ENCODE measurements at places on chromosomes 13 and 19.

DNA sequence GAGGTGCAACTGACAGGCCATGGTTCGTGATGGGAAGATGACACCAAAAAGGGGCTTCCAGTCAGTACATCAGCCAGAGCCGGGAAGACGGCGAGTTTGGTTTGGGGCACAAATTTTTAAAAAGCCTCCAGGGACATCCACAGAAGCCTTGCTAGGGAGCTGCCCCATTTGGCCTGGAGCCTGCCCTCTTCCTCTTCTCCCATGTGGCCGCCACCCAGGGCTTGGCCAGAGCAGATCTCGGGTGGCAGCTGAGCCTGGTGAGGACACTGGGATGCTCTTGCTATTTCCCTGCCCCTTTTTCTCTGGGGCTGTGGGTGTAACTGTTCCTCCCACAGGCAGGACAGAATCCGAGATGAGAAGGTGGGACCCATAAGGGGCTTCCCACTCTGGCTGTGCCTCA, 8.2 kb downstream of the ETFB start:
- DNase-seq, result no peak

DNA sequence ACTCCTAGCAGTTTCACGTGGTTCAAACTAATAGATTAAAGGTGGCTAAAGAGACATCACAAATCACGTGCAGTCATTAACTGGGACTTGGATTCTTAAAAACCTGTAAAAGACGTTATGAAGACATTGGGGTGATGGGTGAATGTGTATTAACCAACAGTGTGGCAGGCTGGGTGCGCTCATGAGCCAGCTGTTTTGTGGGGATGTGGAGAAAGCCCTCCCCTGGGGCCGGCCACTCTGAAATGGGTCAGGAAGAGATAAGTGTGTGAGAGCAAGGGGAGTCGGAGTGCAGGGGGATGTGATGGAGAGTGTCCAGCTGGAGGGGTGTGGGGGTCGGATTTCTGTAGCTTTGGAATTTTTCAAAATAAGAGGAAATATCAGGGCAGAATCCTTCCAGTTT, 10.4 kb downstream of the UPF1 start:
- DNase-seq, result no peak

- DNase-seq, result no peak
Measured at GRCh38 chr13:32431361-32431760, 3.4 kb upstream of the N4BP2L1 start.

GRCh38 chr13:30785191-30785850, 50.0 kb downstream of the ALOX5AP start:
- DNase-seq, result no peak

DNA sequence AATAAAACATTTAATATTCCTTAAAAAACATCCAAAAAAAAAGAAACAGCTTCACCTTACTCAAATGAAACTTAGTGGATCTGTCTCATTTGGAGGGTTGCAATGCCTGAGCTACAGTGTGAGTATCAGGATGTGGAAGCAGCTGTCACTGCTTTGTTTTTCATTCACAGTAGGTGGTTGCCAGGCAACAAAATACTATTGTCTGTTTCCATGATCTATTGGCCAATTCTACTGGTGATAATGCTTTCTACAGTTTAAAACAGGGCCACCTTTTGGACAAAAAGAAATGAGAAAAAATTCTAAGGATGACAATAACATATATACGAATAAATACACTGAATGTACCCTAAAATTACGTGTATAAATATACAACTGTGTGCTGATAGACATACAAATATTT, 3.0 kb downstream of the ENOX1 start:
- no peak for DNase-seq

DNA sequence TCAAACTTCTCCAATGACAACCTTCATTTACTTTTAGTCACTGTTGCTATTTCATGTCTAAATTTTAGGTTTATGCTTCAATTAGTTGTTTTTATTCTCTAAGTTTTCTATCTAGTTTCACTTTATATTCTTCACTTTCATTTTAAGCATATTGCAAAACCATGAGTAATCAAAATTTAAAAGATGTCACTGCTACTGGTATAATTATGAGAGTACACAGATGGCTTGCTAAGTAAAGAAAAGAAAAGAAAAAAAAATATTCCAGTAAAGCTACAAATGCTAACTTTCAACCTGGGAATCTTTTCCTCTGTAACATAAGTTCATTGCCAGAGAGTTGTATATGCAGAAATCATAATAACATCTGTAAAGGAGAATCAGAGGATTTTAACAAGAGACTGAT, 1624.7 kb downstream of the PCDH9 start:
- no peak for DNase-seq

- DNase-seq, result no peak
Measured at GRCh38 chr19:8468124-8468523, 23.3 kb downstream of the HNRNPM start.

DNA sequence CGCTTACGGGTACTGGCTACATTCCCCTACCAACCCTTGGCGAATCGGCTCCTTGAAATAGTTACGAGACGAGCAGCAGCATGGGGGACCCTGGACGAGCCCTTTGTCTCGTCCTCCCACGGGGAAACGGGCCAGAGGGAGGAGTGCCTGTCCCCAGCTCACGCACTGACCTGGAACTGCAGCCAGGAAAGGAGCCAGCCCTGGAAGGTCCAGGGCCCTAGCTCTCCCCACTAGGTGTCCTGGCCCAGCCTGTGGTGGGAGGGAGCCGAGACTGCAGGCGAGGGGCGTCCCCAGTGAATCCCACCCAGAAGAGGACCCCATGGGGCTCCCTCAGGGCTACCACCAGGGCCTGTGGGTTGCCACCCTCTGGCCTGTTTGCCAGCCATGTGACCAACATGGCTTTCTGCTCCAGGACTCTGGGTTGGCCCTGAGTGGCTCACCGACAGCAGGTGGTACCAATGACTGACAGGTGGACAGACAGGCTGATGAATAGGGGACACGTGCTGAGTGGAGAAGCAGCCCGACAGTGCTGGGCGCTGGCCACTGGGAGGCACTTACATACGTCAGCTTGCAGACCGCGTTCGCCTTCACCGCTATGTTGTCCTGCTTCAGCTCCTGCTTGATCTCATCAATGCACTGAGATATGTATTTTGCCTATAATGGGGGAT, 13.2 kb downstream of the AP3D1 start:
- DNase-seq, result no peak

DNA sequence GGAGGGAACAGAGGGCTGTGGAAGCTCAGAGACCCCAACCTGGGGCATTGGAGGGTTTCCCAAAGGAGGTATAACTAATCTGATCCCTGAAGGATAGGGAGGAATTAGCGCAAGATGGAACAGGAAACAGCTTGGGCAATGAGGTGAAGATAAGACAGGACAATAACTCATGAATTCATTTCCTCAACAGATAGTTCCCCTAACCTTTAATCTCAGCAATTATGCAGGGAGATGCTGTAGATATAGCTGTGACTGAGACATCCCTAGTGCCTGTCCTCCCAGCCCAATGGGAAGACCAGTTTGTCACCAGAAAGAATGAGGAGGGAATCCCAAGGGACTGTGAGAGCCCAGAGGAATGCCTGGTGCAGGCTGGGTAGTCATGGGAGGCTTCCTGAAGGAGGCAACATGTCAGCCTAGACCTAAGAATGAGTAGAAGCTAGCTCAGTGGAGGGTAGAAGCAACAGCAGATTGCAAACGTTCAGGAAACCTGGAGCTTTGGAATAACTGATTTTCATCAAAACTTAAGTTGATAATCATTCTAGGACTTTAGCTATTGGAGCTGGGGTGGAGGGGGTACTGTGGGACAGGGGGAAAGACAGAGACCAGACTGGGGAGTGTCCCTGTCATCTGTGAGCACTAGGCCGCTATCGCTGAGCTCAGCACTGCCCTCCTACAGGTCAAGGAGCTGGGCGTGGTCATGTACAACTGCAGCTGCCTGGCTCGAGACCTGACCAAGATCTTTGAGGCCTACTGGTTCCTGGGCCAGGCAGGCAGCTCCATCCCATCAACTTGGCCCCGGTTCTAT, 18.8 kb downstream of the HIPK4 start:
- DNase-seq, result no peak

DNA sequence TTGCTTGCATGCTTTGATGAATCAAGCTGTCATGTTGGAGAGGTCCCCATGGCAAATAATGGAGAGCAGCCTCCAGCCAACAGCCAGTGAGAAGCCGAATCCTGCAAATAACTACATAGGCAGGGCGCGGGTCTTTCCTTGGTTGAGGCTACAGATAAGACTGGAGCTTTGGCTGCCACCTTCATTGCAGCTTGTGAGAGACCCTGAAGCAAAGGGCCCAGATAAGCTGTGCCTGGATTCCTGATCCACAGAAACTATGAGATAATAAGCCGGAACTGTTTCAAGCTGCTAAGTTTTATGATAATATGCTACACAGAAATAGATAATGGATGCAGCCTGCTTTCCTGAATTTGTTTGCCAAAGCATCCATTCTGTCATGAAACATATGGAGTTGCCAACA, 257.0 kb downstream of the HS6ST3 start:
- no peak for DNase-seq

GRCh38 chr13:35643625-35644024, 167.1 kb upstream of the MAB21L1 start:
- no peak for DNase-seq

DNA sequence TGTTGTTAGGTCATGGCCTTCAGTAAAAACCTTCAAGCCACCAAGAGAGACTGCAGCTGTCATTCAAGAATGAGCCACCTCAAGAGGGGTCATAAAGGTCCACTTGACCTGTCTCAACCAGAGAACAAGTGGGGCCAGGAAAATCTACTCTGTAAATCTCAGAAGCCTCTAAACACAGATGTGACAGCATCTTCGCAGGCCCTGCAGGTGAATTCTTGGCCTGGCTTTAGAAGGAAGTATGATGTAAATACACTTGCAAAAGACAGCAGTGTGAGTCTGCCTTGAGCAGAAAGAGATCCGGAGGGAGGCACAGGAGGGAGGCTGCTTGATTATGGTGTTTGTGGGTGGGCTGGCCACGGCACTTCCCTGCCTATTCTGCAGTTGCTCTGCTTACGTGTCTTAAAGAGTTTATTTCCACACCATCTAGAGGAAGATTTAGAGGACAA, 1082.9 kb downstream of the UQCRFS1 start:
- no peak for DNase-seq

DNA sequence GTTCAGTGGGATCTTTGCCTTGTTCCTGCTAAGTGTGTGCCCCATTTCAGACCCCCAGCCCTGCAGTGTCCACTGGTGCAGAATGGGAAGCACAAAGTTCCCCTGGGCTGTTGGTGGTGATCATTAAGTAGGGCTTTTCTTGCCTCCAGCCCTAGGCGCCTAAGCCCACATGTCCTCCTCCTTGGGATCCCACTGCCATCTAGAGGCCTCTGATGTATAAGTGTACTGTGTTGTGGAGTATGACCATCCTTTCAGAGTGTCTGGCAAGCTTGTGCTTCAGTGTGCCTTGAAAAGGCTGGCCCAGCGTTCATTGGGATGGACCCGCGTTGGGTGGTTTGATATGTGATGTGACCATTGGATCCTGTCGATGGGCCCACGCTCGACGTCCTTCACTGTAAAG, 71.2 kb downstream of the WASF3 start:
- DNase-seq, result no peak

DNA sequence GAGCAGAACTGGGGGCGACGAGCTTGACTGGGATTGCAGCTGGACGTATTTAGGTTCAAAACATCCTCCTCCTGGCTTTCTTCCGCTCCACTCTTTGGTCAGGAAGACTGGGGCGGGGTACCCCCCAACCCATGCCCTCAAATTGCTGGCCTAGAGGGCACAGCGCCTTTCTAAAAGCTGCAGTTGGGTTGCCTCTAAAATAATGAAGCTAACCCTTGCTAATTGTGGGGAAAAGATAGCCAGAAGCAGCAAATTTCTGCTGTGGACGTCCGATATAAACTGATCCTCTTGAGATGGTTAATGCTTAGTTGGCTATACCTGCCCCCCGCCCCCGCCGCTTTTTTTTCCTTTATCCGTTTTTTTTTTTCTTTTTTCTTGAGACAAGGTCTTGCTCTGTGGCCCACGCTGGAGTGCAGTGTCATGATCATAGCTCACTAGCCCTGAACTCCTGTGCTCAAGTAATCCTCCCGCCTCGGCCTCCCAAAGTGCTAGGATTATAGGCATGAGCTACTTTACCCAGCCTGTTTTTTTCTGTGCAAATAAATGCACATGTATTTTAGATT, 754 bp upstream of the CHERP start:
- no peak for DNase-seq

GRCh38 chr13:100611678-100612492, 23.3 kb upstream of the GGACT start:
- DNase-seq, result no peak

GRCh38 chr13:98707281-98707999, 45.0 kb downstream of the SLC15A1 start:
- DNase-seq, result no peak

DNA sequence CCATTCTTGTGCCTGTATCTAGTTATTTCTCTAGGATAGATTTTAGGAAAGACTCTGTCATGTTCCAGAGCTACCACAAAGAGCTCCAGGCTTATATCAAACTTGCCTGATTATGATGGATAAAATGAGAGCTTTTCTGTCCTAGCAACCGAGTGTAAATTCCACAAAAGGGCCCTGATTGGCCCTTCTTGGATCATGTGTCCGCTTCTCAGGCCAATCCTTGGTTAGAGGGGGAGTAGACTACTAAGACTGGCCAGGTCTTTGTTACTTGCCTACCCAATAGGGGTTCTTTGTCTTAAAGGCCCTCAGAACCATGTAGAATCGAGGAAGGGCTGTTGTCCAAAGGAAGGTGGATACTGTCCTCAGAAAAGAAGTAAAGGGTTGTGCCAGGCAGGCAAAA, 2.4 kb downstream of the DHX34 start:
- DNase-seq, result no peak

GRCh38 chr13:95226932-95227695, 74.1 kb downstream of the ABCC4 start:
- no peak for DNase-seq

GRCh38 chr13:41774605-41775218, 186.2 kb downstream of the VWA8 start:
- no peak for DNase-seq

DNA sequence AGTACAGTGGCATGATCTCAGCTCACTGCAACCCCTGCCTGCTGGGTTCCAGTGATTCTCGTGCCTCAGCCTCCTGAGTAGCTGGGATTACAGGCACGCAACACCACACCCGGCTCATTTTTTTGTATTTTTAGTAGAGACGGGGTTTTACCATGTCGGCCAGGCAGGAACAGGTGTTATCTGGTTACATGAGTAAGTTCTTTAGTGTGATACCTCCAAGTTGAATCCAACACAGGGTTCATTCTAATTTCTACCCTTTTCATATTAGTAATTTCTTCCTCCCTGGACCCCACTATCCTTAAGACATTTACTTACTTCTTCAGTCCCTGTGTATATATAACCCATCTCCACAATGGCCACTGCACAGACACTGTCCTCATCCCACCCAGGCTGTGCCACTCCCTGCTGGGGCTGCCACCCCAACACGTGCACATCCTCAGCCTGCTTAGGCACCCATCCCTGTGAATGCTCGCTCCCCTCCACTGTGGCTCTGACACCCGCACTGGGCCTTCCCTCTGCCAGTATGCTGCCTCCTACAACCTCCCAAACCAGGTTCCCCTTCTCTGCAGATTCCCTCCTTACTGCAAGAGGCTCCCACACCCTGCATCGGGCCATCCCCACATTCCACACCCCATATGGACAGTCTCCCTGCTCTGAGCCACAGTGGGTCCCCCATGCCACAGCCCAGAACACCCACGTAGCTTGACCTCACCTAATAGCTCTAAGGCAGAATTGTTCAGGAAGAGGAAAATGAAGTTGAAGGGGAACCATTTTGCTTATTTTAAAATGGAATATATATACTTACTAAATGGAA, 147.1 kb downstream of the TBC1D4 start:
- no peak for DNase-seq
